ENCODE measurements at places on chromosomes 3 and 15.

DNA sequence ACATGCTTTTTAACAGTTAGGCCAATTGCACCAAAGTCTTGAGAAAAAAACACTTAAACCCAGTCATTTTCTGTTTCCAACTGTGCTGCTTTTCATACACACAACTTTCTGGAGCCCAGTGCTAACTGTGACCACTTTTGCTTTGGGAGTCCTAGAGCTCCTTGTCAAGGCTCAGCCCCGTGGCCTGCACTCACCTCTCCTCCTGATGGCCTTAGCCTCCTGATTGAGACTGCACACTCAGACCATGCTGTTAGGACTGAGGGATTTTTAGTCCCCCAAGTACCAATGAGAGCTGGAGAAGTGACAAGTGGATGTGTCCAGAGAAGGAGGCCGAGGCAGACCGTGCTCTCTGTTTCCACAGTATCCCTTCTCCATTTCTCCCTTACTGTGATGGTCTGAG, 15.2 kb upstream of the RARRES1 start:
- no peak for DNase-seq

- DNase-seq = no peak
Measured at GRCh38 chr3:133934996-133935842, 39.5 kb upstream of the RAB6B start.

DNA sequence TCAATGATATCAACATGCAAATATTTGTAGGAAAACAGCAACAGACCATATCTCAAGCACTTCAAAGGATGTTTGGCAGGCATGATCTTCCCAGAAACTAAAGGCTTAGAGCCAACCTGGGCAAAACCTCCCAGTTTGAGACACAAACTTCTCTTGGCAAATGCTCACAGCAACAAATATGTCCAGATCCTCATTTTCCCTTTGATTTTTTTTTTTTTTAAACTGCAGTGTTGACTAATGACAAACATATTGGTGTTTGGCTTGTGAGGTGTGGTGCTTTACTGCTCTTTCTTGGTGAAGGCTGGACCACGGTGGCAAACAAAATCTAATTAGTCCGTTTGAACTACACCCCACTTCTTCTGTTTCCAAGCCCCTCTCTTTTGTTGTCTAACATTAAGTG, 87.2 kb downstream of the EBLN2 start:
- DNase-seq = no peak

DNA sequence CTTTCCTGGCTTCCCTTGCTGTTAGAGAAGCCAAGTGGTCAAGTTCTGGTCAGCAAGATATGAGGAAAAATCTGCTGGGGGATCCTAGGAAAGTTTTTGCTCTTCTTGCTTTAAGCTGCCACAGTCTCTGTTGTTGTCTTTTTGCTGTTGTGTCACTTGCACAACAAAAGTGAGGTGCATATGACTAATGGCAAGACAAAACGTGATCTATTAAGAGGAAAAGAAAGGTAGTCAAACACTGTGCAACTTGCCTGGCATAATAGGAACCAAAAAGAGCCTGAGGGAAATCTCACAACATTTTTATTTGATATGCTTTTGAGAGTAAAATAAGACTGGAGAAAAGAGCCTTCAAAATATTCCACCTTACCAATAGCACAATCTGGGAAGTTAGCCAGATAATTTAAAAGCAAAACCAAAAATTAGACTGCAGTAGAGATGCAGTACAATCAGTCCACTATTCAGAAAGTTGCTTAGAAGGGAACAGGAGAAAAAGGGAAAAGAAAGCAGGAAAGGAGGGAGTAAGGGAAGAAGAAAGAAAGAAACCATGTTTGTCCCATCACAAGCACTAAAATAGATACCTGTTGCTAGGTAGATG, 110.0 kb upstream of the SLC4A7 start:
- no peak for DNase-seq

- no peak for DNase-seq
Measured at GRCh38 chr15:25793354-25794050, 69.6 kb downstream of the ATP10A start.

- DNase-seq = peak; percentile 50
Measured at GRCh38 chr3:179973931-179974361, 62.8 kb downstream of the PEX5L start.

DNA sequence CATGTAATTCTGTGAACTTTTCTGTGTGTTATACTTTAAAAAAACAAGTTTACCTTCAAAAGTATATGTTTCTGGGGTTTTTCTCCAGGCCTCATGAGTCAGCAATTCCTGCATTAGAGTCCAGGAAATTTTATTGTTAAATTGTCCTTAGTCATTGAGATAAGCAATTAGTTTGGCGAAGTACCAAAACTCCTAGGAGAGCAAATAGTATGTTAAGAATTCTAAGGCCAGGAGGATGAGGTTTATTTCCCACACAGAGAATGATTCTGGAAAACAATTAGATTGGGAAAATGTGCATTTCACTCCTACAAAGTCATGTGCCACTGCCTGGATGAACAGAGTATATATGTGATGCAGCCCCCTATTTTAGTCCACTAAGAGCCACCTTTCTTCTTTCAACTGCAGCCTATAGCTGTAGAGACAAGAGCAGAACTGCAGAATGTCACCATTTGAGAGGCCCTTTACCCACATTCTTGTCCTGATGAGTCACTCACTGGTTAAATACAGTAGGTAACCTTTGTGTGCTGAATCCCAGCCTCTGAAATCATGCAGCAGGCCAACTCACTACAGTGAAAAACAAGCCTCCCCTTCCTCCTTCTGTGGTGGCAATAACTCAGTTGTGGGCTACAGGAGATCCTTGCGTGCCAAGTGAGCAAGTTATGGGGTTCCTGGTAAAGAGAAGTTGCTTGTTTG, 452.8 kb upstream of the THBS1 start:
- no peak for DNase-seq

- DNase-seq = no peak
Measured at GRCh38 chr3:134864636-134865035, 69.6 kb downstream of the EPHB1 start.

GRCh38 chr3:157175691-157176507, 16.0 kb upstream of the CCNL1 start:
- no peak for DNase-seq

GRCh38 chr15:42375941-42376340, 16.6 kb downstream of the CAPN3 start:
- no peak for DNase-seq

- no peak for DNase-seq
Measured at GRCh38 chr3:194481103-194481502, 5.7 kb downstream of the ATP13A3 start.

DNA sequence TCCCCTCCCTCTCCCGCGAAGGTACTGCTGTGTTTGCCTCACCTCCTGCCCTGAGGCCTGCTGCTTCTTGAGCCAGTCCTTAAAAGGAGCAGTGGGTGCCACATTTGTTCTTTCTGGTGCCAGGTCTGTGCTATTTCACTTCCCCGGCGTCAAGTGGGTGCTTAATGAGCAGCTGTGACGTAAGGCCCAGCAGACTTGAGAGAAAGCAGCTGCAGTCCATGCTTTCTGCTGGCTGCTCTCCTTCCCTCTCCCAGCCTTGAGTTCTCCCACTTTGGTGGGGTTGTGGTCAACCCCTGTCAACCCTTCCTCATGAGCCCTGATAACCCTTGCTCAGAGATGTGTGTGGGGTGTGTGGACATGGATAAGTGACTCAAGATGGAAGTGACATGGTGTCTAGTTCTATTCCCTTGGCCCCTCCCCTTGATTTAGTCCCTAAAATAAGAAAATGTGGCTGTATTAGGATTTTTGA, 6.9 kb downstream of the INAFM2 start:
- no peak for DNase-seq

DNA sequence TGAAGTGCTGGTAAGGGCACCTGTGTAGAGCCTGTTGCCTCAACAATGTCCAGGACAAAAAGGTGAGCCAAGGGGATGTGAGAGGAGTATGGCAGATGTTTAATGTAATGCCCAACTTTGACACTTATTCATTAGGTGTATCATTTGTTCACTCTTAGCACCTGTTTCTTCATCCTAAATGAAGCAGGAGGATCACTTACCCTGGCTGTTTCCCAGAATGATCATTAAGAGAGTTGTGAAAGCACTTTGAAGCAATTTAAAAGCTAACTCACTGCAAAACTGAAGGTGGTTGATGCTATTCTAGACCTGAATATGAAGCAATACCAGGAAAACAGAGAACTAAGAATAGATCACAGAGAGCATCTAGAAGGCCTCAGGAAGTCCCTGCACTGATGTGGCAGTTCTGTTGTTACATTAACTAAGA, 3.4 kb upstream of the HHLA2 start:
- no peak for DNase-seq

DNA sequence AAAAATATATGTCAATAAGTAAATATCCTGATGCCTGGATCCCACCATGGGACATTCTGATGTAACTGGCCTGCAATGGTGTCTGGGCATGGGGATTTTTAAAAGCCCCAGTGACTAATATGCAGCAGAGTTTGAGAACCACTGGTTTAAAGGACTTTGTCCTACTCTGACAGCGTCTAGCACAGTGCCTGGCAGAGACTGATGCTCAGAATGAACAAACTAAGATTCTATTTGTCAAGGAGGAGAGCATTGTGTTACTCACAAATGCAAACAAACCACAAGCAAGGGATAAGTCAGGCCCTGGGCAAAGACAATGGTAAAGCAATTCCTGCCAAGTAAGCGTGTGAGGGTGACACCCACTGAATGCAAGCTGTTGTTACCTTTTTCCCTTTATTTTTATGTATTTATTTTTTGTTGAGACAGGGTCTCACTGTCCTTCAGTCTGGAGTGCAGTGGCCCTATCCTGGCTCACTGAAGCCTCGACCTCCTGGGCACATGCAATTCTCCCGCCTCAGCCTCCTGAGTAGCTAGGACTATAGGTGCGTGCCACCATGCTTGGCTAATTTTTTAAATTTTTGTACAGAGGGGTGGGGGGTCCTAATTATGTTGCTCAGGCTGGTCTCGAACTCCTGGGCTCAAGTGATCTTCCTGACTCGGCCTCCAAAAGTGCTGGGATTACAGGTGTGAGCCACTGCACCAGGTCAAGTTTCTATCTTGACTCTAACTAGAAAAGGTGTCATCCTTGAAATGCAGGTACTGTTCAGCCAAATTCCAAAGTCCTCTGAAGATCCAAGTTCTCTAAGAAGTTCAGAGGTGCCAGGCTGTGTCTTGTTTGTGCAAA, 909 bp upstream of the GPD1L start:
- no peak for DNase-seq

DNA sequence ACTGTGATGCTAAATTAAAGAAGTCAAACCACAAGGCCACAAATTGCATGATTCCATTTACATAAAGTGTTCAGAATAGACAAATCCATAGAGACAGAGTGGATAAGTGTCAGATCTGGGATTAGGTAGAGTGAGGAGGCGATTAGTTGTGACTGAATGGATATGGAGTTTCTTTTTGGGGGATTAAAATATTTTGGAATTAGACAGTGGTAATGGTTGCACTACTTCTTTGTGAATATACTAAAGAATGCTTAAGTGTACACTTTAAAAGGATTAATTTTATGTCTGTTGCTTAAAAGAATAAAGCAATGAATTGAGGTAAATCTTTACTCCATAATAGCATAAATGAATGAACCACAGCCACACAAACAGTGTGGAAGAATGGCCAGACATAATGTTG, 175.5 kb upstream of the CADM2 start:
- no peak for DNase-seq

DNA sequence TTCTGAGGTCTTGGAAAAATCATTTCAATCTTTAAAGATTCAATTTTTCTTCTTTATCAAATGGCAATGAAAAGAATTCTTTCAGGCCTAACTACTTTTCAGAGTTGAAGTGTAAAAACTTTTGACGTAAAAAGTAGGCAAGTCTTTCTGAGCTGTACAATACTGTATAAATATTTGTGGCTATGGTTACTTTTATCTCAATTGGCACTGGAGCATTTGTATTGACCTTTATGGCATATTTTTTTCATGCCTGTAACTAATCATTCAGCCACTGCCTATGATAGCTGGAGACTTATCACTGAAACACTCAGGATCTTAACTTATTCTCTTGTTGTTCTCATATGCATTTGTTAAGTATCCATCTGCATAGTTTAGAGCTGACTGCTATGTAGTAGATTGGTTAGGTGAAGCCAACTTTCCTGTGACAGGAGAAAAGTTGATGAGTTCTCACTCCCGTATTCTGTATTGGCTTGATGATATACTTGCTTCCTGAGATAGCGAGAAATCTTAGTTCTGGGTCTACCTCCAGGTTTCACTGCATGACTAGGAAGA, 290.4 kb upstream of the TBL1XR1 start:
- DNase-seq = no peak

DNA sequence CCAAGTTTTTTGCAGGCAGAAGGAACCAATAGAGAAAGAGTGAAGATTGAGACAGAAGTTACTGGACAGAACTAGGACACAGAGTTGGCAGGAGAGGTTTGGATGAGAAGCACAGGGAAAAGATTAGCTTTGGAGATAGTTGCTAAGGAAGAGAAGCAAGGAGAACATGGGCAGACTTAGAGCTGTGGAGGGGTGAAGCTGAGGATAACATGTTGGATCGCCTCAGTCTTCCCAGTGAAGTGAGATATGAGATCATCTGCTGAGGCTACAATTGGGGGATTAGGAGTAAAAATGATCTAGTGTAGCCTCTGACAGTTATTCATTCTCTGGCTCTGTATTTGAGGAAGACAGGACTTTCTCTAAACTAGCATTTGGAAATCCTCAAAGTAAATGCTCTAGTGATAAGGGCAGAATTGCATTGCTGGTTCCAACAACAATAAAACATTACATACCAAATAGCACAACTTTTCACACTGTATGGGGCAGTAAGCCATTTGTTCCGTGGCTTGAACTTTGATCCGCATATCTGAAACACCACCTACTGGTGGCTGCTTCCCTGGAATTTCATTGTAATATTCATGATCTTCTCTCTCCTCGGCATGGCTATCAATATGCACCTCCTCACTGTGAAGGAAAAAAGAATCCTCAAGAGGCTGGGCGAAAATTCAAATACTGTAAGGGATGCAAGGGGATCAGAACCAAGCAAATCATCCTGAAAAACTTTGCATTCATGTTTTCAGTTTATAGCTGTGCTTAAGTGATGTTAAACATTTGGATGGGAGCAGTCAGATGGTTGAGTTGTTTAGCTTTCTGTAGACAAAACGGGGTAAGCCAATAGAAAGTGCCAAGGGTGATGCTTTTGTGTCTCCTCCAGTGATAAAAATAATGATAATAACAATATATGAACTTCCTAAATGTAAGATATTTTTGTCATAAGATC, 22.2 kb upstream of the EID1 start:
- DNase-seq = no peak

GRCh38 chr3:28076246-28076645, 165.2 kb upstream of the CMC1 start:
- DNase-seq = no peak

DNA sequence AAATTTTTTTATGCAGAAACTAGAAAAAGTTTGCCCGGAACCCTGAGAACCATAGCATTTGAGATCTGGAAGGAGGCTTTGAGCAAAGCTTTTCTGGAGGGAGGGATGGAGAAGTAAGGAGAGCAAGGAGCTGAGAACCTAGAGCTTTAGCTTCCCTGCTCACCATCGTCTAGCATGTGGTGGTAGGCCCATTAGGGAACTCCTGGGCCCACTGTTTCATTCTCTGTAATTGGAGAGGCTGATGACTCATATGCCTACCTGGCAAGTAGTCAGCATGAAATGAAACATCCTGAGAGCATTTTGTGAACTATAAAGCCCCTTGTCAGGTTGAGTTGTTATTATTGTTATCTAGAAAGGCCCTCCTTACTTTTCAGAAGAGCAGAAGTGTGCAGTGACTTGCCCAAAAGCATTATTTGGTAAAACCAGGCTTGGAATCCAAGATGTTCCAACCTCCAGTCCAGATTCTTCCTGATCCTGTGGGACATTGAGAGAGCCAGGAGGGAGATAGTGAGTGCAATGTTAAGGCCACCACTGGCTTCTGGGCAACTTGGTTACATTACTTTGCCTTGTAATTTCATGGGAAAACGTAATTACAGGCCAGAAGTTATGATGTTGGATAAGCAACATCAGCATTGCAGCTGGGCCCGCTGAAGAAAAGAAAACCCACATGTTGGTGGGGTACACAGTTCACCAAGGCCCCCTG, 104.5 kb upstream of the BFSP2 start:
- no peak for DNase-seq

Data from glutamatergic neuron (in vitro differentiated cells).